ENCODE measurements at places on chromosomes 7 and 10.
A peak's percentile ranks its signal among the peaks of the same experiment; 100 is the strongest.

DNA sequence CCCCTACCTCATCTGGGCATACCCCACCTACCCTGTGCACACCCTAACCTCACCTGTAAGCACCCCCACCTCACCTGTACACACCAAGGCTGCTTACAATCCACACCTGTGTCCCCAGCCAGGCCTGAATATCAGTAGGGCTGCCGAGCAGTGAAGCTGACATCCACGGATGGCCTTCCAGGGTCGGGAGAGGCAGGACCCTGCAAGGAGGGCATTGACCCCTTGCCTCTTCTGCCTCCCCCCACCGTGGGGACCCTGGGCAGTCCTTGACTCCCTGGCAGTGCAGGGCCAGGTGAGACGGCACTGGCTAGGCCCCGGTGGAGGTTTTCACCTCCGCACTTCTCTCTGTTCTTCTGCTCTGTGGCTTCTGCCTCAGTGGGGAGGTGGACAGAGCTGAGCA is 37.6 kb upstream of the ELFN1 start:
- DNase-seq, result no peak

GRCh38 chr7:37000511-37000910 is 276.2 kb upstream of the AOAH start:
- no peak for DNase-seq

DNA sequence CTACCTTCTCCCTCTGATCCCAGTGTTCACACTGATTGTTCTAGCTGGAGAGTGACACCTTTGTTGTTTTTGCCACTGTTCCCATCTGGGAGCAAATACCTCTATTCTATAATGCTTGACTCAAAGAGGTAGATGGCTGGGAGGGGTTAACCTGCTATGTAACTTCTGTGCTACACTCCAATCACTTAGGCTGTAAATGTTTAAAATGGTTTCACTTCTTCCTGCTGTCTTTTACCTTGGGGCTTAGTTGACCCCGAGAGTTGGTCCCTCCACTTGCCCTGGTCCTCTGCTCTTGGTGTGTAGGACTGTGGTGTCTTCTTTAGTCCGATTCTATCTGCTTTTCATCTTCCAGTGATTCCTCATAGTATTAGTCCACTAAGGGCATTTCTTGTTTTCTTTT is 22.3 kb downstream of the KLHDC10 start:
- no peak for DNase-seq

GRCh38 chr7:140557809-140558518 is 78.7 kb upstream of the MKRN1 start:
- DNase-seq, result peak; percentile 44

DNA sequence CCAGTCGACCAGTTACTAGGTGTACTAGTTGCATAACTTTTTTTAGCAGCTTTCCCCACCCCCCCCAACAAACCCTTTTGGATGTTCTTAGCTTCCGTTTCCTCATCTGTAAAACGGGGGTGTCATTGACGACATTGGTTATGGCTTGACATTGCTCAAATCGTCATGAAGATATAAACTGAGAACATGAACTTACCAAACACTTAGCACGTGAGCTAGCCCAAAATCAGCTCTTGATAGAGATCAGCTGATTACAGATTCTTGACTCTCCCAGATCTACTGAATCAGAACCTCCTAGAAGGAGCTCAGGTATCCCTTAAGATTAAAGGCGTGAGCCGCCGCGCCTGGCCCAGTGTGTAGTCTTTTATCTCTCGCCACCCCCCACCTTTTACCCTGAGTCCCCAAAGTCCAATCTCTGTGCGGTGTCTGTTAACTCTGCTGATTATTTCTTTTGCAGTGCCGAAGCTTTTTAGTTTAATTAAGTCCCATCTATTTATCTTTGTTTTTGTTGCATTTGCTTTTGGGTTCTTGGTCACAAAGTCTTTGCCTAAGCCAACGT is 1.0 kb upstream of the GNA12 start:
- no peak for DNase-seq

- peak; percentile 28 for DNase-seq
These were observed 579.8 kb downstream of the PARD3 start for GRCh38 chr10:34235164-34235832.

GRCh38 chr7:87107949-87108776 is 44.1 kb upstream of the DMTF1 start:
- DNase-seq, result no peak

DNA sequence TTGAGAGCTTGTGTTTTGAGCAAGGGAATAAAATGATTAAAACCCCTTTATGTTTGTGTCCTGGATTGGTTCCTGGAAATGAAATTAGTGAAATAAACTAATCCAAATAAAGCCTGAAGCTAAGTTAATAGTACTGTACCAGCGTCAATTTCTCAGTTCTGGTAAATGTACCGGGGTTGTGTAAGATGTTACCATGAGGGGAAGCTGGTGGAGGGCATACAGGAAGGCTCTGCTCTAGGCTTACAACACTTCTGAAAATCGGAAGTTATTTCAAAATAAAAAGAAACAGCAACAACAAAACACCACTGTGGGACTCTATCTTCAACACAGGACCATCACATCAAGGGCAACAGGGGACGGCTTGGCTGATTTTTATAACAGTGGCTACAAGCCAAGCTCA is 257.0 kb downstream of the CREB5 start:
- DNase-seq, result no peak
